ENCODE measurements at places on chromosomes 7 and 10.

DNA sequence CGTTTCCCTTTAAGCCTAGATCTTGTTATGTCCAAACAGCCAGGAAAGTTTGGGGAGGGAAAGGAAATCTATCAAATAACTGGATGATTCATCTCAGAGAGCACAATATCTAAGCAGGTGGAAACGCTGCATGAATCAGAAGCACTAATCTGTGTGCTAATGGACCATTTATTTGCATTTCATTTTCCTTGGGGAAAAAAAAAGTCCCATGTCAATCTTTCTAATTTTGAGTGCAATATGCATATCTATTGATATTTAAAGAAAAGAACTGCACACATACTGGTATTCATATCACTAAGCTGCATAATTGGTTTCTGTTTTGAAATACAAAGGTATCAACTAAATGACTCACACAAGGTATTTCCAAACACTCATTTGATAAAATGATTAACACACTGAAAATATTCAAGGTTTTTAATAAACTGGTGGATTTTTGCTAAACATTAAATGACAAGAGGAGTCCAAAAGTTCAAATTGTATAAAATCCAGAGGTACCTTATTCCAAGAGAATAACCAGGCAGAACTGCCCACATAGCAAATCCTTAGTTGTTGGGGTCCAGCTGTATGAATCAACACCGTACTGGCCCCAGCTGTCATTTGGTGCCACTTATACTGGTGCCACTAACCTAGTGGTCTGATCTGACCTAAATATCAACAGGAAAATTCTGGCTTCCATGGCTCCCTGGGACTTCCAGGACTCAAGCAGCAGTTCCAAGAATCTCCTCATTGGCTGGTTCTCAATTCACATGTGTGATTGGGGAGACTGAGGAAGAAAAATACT is 122.2 kb upstream of the SP4 start:
- no peaks in the 10 kb centered on the region for H3K4me1 ChIP-seq
- H3K4me3 ChIP-seq = no peak overlapping the region
- H3K36me3 ChIP-seq = no peaks in the 10 kb centered on the region
- H3K27ac ChIP-seq = no peak overlapping the region
- DNase-seq = no peak

- H3K36me3 ChIP-seq = no peaks in the 10 kb centered on the region
- H3K4me1 ChIP-seq = no peaks in the 10 kb centered on the region
- DNase-seq = no peak
- no peaks in the 10 kb centered on the region for H3K27me3 ChIP-seq
These were observed 12.5 kb downstream of the ATXN7L1 start for GRCh38 chr7:105863876-105864275.

GRCh38 chr7:54728411-54728810 is 30.6 kb downstream of the SEC61G start:
- no peak overlapping the region for H3K4me3 ChIP-seq
- no peak for DNase-seq
- H3K27me3 ChIP-seq = no peaks in the 10 kb centered on the region
- no peaks in the 10 kb centered on the region for H3K4me1 ChIP-seq
- no peaks in the 10 kb centered on the region for H3K36me3 ChIP-seq
- no peak overlapping the region for H3K27ac ChIP-seq

GRCh38 chr7:123169065-123169464 is 30.7 kb downstream of the SLC13A1 start:
- H3K4me3 ChIP-seq = no peak overlapping the region
- H3K27me3 ChIP-seq = no peaks in the 10 kb centered on the region
- no peak overlapping the region for H3K27ac ChIP-seq
- no peaks in the 10 kb centered on the region for H3K36me3 ChIP-seq
- DNase-seq = no peak

GRCh38 chr10:85995791-85996190 is 370.8 kb downstream of the GRID1 start:
- H3K36me3 ChIP-seq = no peaks in the 10 kb centered on the region
- DNase-seq = no peak
- no peak overlapping the region for H3K27ac ChIP-seq
- no peak overlapping the region for H3K4me3 ChIP-seq
- H3K4me1 ChIP-seq = no peaks in the 10 kb centered on the region

DNA sequence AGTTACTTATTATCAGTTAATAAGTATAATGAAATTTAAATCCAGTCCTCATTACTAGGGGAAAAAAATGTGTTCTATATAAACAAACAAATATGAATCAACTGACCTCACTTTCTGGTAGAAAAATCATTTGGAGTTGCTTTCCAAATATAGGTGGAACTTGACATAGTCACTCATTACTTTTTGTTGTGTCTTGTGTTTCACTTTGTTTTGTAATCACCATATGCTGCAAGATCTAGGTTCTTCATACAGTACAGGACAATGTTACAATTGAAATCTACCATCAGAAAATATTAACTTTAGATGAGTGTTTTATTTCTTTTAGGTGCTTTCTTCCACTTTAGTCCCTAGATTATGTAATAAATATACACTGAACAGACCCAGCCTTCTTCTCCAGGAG is 16.9 kb downstream of the TFEC start:
- H3K4me1 ChIP-seq = no peaks in the 10 kb centered on the region
- no peaks in the 10 kb centered on the region for H3K36me3 ChIP-seq
- H3K4me3 ChIP-seq = no peak overlapping the region
- DNase-seq = no peak

DNA sequence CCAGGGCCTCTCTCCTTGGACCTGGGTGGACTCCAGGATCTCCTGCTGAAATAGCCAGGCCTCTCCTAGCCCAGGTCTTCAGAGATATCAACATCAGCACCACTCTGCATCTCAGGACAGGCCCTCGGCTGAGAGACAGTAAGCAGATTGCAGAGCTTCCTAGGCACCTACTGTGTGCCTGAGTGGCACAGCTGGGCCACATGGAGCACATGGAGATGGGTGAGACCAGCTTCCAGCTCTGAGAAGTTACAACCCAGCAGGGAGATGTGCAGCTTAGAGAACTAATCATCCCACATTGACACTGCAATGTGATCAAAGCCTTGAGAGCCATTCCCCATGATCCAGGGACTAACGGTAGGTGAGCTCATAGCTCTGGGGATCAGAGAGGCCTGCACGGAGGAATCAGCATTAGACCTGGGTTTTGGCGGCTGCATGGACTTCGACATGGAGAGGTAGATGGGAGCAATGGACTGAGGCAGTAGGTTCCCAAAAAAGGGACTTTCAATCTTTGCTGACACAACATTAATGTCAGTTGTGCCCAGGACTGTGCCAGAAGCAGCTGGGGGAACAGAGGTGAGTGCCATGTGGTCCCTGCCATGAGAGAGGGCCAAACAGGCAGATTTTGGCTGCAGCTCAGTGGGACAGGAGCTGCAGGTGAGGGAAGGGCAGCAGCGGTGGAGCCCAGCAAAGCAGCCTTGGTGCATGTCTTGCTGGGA is 76.0 kb upstream of the LEP start:
- no peaks in the 10 kb centered on the region for H3K36me3 ChIP-seq
- peaks cover 69% of the 10 kb centered on the region for H3K27me3 ChIP-seq
- no peak overlapping the region for H3K4me3 ChIP-seq
- peaks cover 19% of the 10 kb centered on the region for H3K4me1 ChIP-seq
- no peak for DNase-seq

GRCh38 chr7:145718129-145718528 is 398.5 kb upstream of the CNTNAP2 start:
- no peak overlapping the region for H3K27ac ChIP-seq
- DNase-seq = no peak
- no peaks in the 10 kb centered on the region for H3K4me1 ChIP-seq
- H3K27me3 ChIP-seq = no peaks in the 10 kb centered on the region
- no peaks in the 10 kb centered on the region for H3K36me3 ChIP-seq

DNA sequence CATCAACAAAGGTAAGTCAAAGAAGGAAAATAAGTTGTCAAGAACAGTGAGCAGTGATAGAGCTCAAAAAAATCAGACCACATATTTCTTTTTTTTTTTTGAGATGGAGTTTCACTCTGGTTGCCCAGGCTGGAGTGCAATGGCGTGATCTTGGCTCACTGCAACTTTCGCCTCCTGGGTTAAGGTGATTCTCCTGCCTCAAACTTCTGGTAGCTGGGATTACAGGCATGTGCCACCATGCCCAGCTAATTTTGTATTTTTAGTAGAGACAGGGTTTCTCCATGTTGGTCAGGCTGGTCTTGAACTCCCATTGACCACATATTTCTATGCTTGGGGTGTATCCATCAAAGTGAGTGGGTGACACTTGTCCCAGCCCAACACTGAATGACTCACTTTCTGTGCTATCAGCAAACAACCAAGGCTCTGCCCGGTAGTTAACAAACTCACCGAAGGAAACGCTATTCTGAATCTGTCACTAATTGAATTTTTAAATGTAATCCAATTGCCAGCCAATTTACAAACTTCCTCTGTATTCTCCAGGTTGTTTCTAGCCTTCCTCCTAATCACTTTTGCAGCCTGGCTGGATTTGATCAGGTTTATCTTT is 19.6 kb upstream of the SMNDC1 start:
- H3K4me1 ChIP-seq = no peaks in the 10 kb centered on the region
- H3K4me3 ChIP-seq = no peak overlapping the region
- H3K27ac ChIP-seq = no peak overlapping the region
- H3K27me3 ChIP-seq = no peaks in the 10 kb centered on the region

- no peaks in the 10 kb centered on the region for H3K36me3 ChIP-seq
- H3K27me3 ChIP-seq = no peaks in the 10 kb centered on the region
- H3K27ac ChIP-seq = peak overlapping the region; percentile 60
- DNase-seq = no peak
- no peak overlapping the region for H3K4me3 ChIP-seq
- no peaks in the 10 kb centered on the region for H3K4me1 ChIP-seq
These were observed 39.7 kb upstream of the NMT2 start for GRCh38 chr10:15208221-15208620.

DNA sequence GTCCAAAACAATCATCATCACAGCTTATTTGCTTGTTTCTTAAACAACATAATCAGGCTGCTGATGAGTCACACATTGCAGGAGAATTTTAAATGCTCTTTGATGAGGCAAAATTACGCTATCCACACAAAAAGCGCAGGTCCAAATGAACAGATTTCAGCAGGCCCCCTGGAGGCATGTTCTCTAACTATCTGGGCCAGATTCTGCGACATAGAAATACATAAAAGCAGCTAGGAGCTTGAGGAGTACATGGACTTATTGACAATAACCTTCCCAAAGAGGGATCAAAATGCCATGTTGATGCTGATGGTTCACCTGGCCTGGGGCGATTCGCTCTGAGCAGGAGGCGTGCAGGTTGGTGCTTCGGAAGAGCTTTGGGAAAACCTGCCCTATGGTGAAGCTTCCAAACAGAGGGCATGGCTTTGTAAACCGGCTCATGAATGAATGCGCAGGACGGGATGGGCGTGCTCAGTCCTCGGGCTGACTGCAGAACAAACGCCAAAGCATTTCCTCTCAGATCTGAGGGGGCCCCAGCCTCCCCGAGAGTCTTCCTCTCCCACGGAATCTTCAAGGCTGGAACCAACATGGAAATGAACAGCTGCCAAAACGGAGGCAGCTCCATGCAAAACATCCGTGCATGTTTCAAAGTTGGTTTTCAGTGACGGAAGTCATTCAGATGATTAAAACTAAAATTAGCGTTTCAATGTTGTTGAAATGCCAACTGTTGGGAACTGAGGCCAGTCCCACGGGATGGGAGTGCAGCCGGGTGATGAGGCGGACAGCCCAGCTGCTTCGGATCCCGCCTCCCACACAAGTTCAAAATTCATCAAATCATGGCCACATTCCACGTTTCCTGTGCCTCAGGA is 179.6 kb downstream of the TCERG1L start:
- DNase-seq = no peak
- no peaks in the 10 kb centered on the region for H3K4me1 ChIP-seq
- H3K36me3 ChIP-seq = no peaks in the 10 kb centered on the region
- H3K27ac ChIP-seq = no peak overlapping the region

DNA sequence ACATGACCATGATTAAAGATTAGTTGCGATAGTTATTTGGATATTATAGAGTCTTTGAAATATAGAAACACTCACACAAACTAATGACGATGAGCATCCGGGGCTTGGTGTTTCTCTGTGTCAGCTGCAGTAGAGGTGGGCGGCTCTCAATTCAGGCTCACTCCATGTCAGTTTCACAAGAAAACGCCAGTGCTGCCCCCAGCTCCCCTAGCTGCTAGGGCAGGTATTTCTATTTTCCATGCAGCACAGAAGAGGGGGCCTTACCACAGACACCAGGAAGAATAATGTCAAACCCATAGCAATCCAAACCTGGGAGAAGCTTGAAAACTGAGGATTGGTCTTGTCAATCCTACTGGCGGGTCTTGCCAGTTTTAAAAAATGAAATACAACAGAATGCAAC is 197.1 kb downstream of the PHTF2 start:
- no peaks in the 10 kb centered on the region for H3K36me3 ChIP-seq
- no peak for DNase-seq
- H3K27ac ChIP-seq = no peak overlapping the region

DNA sequence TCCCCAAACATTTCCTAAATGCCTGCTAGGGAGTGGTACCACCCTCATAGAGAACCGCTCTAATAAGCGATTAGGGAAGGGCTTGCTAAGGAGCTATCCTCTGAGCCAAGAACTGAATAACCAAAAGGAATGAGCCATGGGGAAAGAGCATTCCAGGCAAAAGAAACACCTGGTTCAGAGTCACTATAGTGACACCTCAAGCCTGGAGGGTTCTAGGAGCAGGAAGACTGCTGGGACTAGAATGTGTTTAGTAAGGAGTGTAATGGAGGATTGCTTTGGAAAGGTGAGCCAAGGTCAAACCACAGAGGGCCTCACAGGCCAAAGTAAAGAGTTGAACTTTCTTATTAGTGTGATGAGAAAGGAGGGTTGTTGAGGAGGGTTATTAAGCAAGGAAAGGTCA is 38.7 kb upstream of the NRBF2 start:
- no peaks in the 10 kb centered on the region for H3K27me3 ChIP-seq
- DNase-seq = no peak
- no peak overlapping the region for H3K4me3 ChIP-seq

DNA sequence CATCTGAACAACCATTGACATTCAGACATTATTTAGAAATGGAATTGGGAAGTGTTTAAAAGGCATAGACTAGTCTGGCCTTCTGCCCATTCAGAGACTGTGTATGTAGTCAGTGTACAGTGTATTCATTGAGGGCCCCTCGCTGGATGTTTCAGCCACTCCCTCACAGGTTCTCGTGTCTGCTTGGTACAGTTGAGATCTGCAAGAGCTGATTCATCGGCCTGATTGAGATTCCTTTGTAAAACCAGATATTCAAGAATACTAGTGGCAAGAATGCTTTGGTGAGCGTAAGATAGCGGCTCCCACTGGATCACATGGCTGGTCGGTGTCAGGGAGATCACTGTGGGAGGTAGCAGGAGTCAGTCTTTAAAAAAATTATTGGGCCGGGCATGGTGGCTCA is 119.5 kb downstream of the TCF7L2 start:
- H3K27me3 ChIP-seq = no peaks in the 10 kb centered on the region
- H3K4me3 ChIP-seq = no peak overlapping the region
- H3K27ac ChIP-seq = no peak overlapping the region
- no peak for DNase-seq

DNA sequence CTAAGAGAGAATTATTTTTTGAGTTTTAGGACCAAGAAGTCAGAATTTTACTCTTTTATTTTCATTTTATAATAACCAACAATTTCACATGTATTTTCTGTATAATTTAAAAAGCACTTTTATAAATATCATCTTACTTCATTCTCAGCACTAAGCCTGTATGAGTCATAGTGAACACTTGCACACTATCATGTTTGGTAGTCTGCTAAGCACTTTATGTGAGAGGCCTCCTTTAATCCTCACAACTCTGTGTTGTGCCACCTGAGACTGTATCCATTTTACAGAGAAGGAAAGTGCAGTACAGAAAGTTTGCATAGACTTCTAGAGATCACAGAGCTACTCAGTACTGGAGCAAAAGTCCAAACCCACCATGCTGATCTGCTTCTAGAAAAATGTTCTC is 939.6 kb downstream of the NRG3 start:
- no peak overlapping the region for H3K4me3 ChIP-seq
- H3K27ac ChIP-seq = no peak overlapping the region
- no peaks in the 10 kb centered on the region for H3K4me1 ChIP-seq
- DNase-seq = no peak
- no peaks in the 10 kb centered on the region for H3K36me3 ChIP-seq

Data from upper lobe of right lung (tissue), 1 donor.